Forelimb muscle (tissue), 1 donor: ENCODE measurements at places on chromosomes 16 and 17. TPM values are rescaled to one million over a fixed set of nuclear protein-coding genes. Genes with fewer than 3 reads are reported as not detected.

Gene YPEL2
- 16.0 TPM for polyA plus RNA-seq

DNA sequence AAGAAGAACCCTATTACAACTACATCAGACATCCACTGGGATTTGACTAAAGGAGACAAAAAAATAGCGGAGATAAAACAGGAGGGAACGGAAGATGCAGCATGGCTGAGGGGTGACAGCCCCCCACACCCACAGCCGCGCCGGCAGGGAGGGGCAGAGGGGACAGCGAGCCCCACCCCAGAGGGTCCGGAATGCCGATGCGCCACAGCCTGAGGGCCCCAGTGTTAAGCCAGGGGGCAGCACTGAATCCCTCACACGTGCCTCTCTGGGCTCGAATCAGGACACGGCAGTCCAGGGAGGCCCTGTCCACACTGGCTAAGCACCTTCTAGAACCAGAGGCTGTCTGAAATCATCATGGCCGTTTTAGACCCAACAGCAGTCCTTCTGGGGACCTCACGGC lies 18.8 kb downstream of the MAP1LC3B start:
- DNase-seq = no peak

DNA sequence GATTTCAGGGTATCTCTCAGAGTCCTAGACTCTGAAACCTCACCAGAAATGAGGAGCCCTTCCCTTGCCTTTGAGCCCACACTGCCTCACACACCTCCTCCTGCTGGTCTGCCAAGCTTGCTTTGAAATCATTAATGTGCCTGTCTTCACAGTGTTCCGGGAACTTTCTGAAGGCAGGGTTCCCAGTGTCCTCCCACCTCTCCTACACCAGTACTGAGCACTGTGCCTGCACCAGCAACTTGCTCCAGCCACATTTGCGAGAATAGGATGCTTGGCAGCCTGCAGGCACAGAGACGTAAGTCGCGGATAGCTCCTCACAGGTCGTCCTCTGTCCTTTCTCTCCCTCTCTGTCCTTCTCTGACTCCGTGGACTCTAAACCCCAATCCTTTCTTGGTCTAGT lies 408.4 kb upstream of the EEF2KMT start:
- no peak for DNase-seq

GRCh38 chr17:8345951-8346665 lies 6.5 kb downstream of the ODF4 start:
- DNase-seq = no peak

Gene SDR42E1
- polyA plus RNA-seq = 0.44 TPM

- no peak for DNase-seq
Measured at GRCh38 chr16:86198206-86199118, 299.5 kb downstream of the IRF8 start.

DNA sequence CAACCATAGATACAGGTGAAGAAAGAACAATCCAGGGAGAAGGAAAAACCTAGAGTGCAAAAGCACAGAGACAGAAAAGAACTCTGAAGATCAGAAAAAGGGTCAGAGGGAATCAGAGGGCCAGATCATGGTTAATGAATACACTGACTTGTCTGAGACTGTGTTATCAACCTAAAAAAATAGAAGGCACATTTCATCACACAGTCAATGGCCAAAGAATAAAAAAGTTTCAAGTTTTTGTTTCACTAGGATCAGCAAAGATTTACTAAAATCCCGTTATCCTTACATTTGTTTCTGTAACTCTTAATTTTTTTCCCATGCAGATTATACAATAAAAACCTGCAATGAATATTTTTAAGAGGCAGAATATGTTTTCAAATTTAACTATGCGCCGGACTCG lies 38.5 kb downstream of the CNOT1 start:
- DNase-seq = no peak

Gene MEFV
- polyA plus RNA-seq = 0.28 TPM

DNA sequence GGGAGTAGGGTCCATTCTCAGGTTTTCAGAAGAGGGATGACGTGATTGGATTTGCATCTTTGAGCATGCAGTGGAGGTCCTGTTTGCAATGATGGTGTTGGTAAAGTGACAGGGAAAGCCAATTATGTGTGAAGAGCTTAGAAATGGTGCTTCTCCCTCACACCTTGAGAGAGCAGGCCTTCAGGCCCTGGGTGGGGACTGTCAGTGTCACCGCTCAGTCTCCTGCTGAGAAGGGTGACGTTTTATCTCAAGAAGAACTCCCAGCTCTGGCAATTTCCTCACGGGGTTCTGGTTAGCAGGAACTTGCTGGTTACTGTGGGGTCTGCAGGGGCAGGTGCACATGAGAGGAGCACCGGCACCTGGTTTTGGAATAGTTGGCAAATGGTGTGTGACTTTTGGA lies 11.2 kb downstream of the PLCG2 start:
- no peak for DNase-seq

DNA sequence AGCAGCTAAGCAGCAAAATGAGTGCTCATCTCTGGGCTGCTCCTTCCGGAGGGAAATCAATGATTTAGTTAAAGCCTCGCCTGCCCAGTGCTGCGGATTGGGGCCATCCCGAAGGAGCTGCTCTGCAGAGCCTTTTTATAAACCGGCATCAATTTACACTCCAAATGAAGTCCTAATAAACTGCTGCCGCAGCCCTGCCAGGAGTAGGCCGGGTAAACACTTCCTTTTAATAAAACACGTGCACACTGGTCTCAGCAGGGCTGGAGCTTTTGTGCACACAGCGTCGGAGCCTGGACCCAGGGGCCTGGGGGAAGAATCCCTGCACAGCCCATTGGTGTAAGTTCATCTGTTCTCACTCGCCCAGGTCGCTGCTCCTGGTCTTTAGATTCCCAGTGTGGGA lies 79.6 kb upstream of the HS3ST2 start:
- DNase-seq = no peak
